ENCODE measurements at places on chromosomes 12 and 14.

GRCh38 chr12:3113671-3114325 is 36.6 kb downstream of the TSPAN9 start:
- no peak for DNase-seq

DNA sequence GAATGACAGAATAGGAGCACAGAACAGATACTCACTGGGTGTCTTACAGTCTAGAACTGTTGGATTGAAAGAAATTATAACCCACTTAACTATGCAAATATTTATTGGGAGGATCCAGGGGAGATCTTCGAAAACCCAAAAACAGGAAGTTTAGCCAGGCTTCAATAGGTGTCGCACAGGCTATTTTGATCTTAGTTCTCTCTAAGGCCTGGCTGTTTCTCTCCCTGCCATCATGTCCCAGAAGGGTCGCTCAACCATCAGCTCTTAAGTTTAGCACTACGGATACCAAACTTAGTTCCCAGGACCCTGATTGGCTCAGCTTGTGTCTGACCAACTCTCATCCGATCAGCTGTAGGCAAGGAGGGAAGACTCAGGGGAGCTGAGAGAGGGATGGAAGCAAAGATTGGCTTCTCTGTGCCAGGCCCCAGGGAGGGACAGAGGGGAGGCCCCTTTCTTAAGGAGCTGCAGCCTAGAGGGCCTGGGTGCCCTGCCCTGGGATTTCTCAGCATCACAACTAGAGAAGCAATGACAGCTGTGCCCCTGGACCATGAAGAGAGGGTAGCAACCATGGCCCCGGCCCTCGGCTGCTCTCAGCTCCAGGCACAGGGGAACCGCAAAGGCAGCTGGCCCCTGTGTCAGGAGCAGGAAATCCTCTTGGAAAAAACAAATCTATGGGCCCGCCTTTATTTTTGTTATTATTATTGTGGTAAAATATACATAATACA is 13.5 kb downstream of the PHETA1 start:
- no peak for DNase-seq

- DNase-seq = no peak
These were observed 5.6 kb downstream of the NFYB start for GRCh38 chr12:104132351-104132956.

DNA sequence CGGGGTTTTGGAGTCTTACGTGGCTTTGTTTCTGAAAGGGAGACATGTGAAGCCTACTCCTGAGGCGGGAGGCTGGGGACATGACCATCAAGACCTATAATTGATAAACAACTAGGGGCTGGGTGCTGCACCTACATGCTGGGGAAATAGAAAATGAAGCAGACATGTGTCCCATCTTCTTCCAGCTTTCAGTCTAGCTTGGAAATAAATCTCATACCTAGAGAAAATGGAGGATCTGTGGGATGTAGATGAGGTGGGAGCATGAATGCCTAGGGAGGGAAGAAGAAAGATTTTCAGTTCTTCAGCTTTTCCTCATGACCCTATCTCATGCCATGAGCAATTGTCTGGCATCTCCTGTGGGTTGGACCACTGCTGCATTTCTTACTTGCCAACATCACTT is 22.1 kb downstream of the EMP1 start:
- DNase-seq = no peak

- no peak for DNase-seq
These were observed 25.9 kb downstream of the NFKBIA start for GRCh38 chr14:35378425-35379233.

GRCh38 chr14:66038618-66039017 is 447.6 kb upstream of the CCDC196 start:
- DNase-seq = no peak

- DNase-seq = no peak
These were observed 55.3 kb downstream of the RPL10L start for GRCh38 chr14:46596236-46596635.

DNA sequence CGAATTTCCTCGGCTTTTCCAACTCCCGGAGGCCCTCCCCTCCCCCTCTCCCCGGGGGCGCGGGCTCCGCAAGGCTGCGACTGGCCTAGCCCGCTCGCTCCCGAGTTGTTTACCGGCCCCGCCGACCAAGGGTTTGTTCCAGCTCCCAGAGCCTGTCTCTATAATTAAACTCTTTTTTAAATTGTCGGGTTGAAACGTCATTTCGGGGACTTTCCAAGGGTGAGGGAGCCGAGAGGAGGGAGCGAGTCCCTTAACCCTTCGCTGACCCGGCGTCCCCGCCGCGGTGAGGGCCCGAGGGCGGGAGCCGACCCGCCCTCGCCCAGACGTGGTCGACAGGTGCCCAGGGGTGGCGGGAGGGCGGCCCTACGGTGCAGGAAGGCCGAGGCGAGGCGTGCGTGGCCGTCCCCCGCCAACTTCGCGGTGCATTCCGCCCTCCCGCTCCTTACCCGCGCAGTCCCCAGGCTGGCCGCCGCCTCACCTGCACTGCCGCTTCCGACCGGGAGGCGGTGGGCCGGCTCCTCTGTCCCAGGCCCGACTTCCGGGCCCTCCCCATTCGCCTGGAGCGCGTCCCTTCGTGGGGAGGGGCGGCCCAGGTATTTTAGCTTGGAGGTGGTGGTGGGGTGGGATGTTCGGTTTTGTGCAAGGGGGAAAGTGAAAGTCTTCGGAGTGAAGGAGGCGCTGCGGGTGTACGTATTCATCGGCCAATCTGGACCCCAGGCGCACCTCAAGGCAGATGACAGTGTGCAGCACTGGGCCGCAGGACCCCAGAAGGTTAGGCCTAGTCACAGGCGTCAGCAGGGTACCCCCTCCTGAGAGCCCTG is 2.9 kb upstream of the ZFP36L1 start:
- DNase-seq = peak; percentile 67

DNA sequence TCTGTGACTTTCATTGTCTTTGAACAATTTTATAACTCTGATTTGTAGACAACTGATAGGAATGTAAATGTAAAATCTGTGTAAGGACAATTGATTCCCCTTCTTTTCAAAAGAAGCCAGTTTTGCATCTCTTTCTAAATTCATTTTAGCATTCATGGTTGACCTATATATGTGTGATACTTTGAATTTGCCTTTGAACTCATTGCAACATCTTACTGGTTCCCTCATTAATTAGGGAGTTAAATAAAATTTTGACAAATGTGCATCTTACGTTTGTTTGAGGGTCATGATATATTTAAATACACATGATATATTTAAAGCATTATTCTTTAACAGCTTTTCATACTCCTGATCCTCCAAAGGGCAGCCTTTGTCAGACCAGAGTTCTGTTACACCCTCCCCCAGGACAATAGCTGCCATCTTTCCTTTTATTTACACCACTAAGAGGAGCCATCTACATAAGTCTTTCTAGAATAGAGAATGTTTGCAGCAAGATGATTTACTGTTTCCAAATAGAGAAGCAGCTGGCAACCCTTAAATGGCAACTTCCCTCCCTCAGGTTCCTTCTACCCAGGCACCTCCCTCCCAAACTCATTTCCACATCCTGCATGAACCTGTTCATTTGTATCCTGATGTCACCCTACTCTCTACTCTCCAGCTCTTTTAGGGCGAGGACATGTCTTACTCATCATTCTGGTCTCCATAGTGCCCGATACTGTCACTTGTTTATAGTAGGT is 40.2 kb upstream of the APPL2 start:
- DNase-seq = no peak

- DNase-seq = no peak
These were observed 115.5 kb downstream of the DYRK2 start for GRCh38 chr12:67764055-67764454.

- DNase-seq = no peak
These were observed 187.6 kb downstream of the NAV3 start for GRCh38 chr12:78018171-78018910.

- no peak for DNase-seq
These were observed 5.7 kb upstream of the SLC38A4 start for GRCh38 chr12:46831335-46832129.

- DNase-seq = no peak
These were observed 6.6 kb upstream of the CSAD start for GRCh38 chr12:53187145-53187899.

- no peak for DNase-seq
These were observed 124.5 kb downstream of the GPR65 start for GRCh38 chr14:88129306-88130056.

GRCh38 chr12:129873833-129874208 is 30.0 kb downstream of the TMEM132D start:
- DNase-seq = no peak

DNA sequence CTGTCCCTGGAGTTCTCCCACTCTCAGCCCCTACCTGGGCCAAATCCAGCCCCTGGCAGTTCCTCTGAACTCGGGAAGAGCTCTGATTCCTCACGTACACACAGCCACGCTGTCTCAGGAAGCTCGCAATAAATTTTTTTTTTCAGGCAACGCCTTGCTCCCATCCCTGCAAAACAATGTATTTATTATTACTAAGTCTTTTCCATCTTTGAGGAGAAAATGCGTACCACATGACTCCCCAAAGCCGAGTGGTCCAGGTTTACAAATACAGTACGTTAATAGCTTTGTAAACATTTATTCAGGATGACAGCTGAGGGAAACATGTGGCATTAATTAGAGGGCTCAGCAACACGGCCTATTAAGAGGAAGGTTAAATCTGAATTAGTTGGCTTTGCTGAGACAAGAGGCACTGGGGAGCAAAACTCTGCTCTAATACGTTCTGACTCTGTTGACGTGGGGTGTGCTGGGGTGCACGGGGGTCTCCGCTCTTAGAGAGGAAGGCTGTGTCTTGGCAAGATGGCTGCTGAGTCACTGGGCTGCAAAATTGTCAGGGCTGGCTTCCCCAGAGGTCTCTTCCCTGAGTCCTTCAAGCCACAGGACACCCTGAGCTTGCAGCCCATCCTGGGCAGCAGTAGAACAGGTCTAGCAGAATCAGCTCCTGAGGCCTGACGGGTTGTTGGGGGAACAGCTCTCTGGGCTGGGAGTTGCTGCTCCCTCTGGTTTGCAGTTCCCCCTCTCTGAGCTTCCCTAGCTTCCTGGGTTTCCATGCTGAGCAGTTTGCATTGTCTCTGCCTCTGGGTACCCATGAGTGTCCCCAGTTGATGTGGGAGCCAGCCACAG is 185.2 kb upstream of the TBX3 start:
- no peak for DNase-seq

DNA sequence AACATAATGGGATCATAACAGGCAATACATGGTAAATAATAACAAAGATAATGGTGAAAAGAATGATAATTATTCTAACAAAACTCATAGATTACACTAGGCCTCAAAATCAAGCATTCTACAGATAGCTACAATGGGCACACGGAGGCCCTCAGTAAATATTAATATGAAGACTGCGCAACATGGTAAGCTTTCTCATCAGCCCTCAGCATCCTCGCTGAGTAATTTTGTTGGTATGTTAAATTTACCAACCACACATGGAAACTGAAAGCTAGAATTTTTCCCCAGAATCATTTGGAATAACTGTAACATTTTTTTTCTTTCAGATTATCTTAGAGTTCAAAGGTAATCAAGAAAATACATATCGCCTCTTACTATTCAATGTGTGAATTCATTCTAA is 74.2 kb upstream of the PYGL start:
- no peak for DNase-seq

GRCh38 chr12:50637870-50638481 is 125.9 kb upstream of the ATF1 start:
- DNase-seq = no peak
